Activated gamma-delta T cell (primary cell): ENCODE measurements at places on chromosomes 2 and 18.

- DNase-seq, result no peak
Observed at GRCh38 chr2:215455958-215456357, 20.1 kb upstream of the FN1 start.

GRCh38 chr2:181008407-181008806 lies 28.0 kb downstream of the UBE2E3 start:
- no peak for DNase-seq

- DNase-seq, result no peak
Observed at GRCh38 chr2:39468579-39469451, 31.7 kb upstream of the MAP4K3 start.

- DNase-seq, result no peak
Observed at GRCh38 chr2:38375696-38376345, 1.3 kb downstream of the ATL2 start.

- DNase-seq, result no peak
Observed at GRCh38 chr18:22257022-22257543, 87.7 kb downstream of the GATA6 start.

DNA sequence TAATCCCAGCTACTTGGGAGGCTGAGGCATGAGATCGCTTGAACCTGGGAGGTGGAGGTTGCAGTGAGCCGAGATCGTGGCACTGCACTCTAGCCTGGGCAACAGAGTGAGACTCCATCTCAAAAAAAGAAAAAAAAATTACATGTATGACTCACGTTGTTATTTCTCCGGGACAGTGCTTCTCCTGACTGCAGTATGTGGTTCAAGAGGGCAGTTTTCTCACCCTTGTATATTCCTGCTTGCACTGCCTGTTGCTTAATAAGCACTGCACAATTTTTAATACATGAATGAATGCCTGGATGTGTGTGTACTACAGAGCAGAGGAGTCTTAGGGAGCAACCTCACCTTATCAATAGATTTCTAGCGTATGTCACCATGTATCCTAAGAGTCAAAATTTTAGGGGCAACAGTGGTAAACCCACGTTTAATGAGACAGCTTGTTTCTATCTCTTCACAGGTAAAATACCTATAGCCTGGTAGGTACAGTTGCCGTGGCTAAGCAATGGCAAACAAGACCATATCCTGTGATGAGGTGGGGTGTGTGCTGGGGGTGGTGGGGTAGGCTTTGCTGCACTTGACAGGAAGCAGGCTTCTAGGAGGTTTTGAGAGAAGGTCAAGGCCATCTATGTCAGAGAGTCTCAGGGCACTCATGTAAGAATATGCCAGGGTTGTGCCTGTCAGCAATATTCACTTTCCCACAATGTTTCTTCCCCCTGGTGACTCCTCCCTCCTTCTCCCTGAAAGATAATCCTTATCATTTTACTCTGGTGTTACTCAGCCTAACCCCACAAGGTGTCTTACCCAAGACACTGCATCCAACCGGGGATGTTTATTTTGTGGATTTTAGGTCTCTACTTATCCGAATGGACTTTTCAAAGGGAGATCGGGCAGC lies 36.9 kb upstream of the MEX3C start:
- no peak for DNase-seq

DNA sequence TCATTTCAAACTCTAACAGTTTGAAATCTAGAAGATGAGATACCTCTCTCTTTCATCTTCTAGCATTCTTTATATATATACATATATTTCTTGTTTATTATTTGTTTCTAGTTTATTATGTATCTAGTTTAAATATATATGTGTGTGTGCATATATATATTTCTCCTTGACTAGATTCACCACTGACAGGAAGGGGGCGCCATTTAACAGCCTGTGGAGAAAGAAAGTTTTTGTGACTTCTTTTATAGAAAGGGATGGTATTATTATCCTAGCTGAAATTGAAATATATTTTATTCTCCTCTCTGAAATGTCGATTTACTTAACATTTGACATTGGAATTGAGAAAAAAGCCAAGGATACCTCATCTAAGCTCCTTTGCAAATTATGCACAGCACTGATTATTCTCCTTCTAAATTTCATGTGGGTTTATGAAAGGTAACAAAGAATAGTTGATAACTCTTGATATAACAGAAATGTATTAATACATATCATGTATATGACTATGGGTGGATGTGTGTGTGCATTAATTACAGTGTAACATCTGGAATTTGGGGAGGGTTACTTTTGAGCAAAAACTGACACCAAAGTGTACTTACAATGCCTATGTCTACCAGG lies 160.7 kb upstream of the NT5C1B start:
- DNase-seq, result no peak

GRCh38 chr2:235044501-235045271 lies 92.9 kb downstream of the SH3BP4 start:
- no peak for DNase-seq

DNA sequence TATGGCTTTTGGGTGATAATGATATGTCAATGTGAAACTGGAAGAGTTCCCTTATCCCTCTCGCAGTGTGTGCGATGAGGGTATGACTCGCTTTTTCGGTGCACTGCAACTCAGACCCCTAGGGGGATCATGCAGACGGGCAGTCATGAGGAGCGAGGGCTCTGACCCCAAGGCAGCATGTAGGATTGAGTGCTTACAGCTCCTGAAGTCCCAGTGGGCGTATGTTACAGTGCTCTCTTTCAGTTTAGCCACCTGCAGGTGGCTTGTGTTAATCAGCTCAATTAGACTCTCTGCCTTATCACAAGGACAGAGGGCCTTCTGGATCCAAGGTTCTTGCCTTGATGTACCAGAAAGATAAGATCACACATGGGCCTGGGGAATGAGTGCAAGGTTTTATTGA lies 1269.9 kb upstream of the GYPC start:
- no peak for DNase-seq

DNA sequence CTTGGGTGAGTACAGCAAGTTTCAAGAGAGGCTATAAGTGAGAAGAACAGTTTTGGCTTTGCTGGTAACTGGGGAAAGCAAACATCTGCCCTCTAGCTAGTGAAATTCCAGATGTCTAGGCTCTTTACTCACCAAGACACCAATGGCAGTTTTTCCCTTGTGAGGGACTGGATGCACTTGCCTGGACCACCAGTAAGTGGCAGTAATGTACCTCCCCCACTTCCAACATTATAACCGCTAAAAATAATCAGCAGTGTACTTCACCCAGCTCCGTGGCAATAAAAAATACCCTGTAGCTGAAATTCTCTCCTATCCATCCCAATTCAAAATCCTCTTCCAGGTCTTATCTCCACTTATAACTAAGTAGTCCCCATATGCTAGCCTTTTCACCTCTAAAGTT lies 383.9 kb downstream of the ARHGAP15 start:
- no peak for DNase-seq

DNA sequence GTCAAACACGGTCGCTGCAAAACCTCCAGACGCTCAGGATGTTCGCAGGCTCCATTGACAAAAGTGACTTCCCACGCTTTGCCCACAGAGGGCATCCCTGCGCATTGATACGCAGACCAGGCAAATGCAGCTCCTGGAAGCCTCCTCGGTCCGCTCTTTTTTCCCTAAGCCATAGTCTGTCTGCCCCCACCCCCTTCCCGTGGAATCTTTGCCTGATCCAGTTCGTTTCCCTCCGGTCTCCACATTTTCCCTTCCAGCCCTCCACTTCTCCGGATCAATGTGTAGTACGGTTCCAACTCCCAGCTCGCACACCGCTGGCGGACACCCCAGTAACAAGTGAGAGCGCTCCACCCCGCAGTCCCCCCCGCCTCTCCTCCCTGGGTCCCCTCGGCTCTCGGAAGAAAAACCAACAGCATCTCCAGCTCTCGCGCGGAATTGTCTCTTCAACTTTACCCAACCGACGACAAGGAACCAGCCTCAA lies at the start of gene DCC:
Gene DCC, plus strand, starts transcription at position 307 of the 481 bp plus-strand sequence. CDS start 591 bp downstream, outside the sequence.
- no peak for DNase-seq

GRCh38 chr2:179422037-179422643 lies 157.5 kb upstream of the SESTD1 start:
- no peak for DNase-seq
